ENCODE measurements at places on chromosomes 5 and 9. TPM values are rescaled to one million over a fixed set of nuclear protein-coding genes. Genes with fewer than 3 reads are reported as not detected.

The PFN3 gene
- not detected for total RNA-seq

The BRINP1 gene
- 13.2 TPM for total RNA-seq

The ABLIM3 gene
- total RNA-seq = 0.27 TPM

The ANKRD34B gene
- total RNA-seq = not detected

- H3K36me3 ChIP-seq = no peaks in the 10 kb centered on the region
- DNase-seq = no peak
- H3K4me1 ChIP-seq = no peaks in the 10 kb centered on the region
- H3K27me3 ChIP-seq = no peaks in the 10 kb centered on the region
- H3K27ac ChIP-seq = no peak overlapping the region
- H3K4me3 ChIP-seq = no peak overlapping the region
These were observed 169.1 kb upstream of the CDH18 start for GRCh38 chr5:20157089-20157488.

GRCh38 chr5:14510156-14510734, 71.3 kb upstream of the OTULINL start:
- H3K27ac ChIP-seq = no peak overlapping the region
- H3K4me1 ChIP-seq = no peaks in the 10 kb centered on the region
- H3K27me3 ChIP-seq = no peaks in the 10 kb centered on the region
- H3K4me3 ChIP-seq = no peak overlapping the region

- H3K36me3 ChIP-seq = peaks cover 38% of the 10 kb centered on the region
- peaks cover 10% of the 10 kb centered on the region for H3K4me1 ChIP-seq
These were observed 48.6 kb downstream of the NR2F1-AS1 start for GRCh38 chr5:93532370-93532769.

DNA sequence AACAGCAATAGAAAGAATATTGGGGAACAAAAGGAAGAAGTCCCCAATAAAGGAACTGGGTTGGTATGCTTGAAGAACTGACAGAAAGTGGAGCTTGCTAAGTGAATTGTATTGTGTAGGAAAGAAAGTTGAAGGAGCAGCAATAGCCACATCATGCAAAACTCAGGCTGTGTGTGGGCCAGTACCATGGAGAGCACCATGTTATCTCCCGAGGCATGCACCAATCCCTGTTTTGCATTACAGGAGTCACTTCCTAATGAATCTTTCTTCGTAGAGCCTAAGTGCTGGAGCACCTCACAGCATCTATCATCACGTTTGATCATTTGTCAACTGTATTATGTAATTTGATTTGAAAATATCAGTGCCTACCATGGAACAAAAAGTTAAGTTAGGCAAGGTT, 137.7 kb upstream of the NMUR2 start:
- no peaks in the 10 kb centered on the region for H3K4me1 ChIP-seq
- H3K36me3 ChIP-seq = no peaks in the 10 kb centered on the region
- peaks cover 25% of the 10 kb centered on the region for H3K27me3 ChIP-seq
- no peak overlapping the region for H3K27ac ChIP-seq
- H3K4me3 ChIP-seq = no peak overlapping the region

- H3K4me3 ChIP-seq = no peak overlapping the region
- H3K36me3 ChIP-seq = no peaks in the 10 kb centered on the region
- no peak overlapping the region for H3K27ac ChIP-seq
These were observed 77.5 kb downstream of the TRIO start for GRCh38 chr5:14220642-14221041.

Measured in mesothelial cell of epicardium (in vitro differentiated cells).